SW480 (cell line): ENCODE measurements at places on chromosomes 16 and 17.

DNA sequence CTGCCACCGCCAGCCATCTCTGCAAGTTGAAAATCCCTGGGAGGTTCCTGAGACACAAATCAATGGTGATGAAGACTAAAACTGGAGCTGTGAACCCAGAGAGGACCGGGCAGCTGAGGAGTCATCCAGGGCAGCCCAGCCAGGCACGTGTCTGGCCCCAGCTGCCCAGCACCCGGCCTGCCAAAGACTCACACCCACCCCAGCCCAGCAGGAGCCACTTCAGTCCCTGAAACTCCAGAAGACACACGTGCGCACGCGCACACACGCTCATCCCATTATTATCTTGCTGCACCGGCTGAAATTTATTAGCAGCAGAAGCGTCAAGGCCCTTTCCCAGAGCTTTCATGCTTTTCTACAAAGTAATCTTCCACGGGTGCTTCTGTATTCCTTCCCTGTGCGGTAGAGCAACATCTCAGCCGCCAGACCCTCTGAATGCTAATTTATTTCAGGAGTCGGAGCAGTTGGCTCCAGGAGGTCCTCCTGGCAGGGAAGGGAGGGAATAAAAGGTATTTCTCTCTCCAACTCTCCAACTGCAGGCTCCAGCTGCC, 59.8 kb upstream of the RBFOX3 start:
- DNase-seq = no peak

GRCh38 chr16:49598383-49599170, 225.0 kb downstream of the C16orf78 start:
- no peak for DNase-seq

- peak; percentile 46 for DNase-seq
Observed at GRCh38 chr16:89864527-89864820, 8.9 kb upstream of the TCF25 start.

GRCh38 chr17:7466639-7467341, 12.6 kb downstream of the ZBTB4 start:
- no peak for DNase-seq

GRCh38 chr16:74627506-74628220, 20.7 kb upstream of the GLG1 start:
- no peak for DNase-seq

DNA sequence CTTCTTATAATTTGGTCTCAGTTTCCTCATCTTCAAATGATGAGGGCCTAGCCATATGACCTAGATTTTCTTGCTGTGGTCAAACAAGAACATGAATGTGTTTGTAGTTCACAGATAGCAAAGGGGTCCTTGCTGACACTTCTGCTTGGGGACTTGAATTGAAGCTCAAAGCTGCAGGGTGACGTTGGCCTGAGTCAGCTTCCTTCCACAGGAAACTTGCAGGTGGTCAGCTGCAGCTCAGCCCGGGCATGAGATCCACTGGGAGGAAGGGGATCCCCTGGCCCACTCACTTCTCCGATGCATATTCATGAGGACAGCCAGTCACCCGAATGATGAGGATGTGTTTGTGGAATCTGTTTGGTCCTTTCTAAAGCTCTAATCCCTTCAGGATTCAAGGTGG, 42.6 kb upstream of the AXIN2 start:
- DNase-seq = peak; percentile 73

DNA sequence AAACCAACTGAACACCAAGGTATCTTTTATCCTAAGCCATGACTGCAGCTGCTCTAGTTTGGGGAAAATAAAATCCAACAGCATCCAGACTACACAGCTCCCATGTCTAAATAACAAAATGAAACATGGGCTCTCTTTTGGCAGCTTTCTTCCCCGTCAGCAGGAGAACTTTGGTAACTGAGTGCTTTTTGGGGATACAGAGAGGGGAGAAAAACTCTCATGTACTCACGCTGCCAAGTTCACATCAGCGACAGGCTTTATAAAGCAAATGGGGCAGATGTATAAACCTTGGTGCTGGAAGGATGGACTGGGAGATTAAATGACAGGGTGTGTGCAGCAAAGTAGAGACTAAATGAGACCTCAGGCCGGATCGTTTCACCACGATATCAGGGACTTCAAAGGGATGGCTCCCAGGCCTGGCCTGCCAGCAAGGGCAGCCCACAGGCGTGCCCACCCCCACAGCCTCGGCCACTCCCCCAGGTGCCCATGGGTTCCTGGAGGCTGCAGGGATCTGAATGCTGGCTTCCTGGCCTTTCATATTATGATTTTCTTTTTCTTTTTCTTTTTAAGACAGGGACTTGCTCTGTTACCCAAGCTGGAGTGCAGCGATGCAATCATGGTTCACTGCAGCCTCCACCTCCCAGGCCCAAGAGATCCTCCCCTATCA, 174.6 kb downstream of the ZNF423 start:
- peak; percentile 44 for DNase-seq

- DNase-seq = peak; percentile 37
Observed at GRCh38 chr16:83899272-83899897, 470 bp downstream of the MLYCD start.

DNA sequence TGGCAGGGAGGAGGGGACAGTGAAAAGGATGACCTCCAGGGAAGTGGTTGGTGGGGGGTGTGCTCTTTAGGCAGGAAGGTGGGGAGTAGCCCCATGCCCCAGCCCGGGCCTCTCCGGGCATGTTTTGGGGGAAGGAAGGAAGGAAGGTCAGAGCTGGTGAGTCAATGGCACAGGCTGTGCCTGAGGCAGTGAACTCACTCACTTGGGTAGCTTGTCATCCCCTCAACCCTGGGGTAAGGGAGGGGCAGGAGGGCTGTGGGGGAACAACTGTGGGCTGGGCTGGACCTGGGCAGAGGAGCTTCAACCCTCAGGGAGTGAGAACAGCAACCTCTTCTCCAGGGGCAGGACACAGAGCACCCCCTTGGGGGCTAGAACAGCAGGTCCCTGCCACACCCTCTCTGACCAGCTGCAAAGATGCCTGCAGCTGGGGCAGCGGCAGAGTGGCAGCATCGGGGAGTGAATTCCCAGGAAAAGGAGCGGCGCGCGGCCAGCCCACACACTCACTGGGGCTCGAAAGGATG, 6.3 kb downstream of the CSF3 start:
- DNase-seq = no peak

- no peak for DNase-seq
Observed at GRCh38 chr16:12170103-12171040, 193.8 kb downstream of the SNX29 start.

DNA sequence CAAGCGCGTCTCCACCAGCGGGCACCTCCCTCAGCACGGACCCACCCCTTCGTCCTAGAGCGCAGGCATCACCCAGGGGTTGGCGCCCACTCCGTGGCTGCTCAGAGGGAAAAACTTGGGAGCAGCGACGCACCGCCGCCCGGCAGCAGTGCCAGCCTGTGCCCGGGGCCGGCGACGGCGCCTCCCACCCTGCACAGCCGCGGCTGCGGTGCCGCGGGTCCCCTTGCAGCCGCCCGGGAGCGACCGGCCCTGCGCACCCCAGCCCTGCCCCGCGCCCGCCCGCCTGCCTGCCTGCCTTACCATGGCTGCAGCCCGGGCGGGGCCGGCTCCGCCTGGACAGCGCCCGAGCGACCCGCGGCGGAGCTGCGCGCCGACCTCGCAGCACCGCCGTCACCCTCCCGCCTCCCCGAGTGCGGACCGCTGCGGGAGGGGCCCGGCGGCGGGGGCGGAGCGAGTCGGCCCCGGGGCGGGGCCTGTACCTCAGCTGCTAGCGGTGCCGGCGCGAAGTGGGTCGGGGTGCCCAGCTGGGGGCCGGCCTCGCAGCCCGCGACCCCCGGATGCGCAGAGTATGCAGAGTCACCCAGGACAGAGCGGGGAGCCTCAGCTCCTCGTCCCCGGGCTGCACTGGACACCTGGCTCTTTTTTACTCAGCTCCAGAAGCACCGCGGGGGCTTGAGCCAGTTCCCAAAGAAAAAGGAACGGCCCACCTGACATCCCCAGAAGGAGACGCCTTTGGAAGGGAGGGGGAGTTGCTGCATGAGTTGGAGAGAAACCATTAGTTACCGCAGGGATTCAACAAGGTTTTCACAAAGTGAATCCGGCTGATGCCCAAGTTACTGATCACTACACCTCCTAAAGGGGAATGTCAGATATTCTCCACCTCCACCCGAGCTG, 17.5 kb upstream of the MTMR4 start:
- DNase-seq = peak; percentile 33

GRCh38 chr16:25395528-25395927, 137.9 kb upstream of the ZKSCAN2 start:
- DNase-seq = no peak

- no peak for DNase-seq
Observed at GRCh38 chr17:45364531-45365390, 47.9 kb upstream of the MAP3K14 start.

- DNase-seq = no peak
Observed at GRCh38 chr17:30505868-30506417, 28.7 kb downstream of the GOSR1 start.

- DNase-seq = no peak
Observed at GRCh38 chr17:42386777-42387657, 1.2 kb downstream of the STAT3 start.

GRCh38 chr17:74464730-74465377, 1.6 kb upstream of the CD300A start:
- peak; percentile 65 for DNase-seq

DNA sequence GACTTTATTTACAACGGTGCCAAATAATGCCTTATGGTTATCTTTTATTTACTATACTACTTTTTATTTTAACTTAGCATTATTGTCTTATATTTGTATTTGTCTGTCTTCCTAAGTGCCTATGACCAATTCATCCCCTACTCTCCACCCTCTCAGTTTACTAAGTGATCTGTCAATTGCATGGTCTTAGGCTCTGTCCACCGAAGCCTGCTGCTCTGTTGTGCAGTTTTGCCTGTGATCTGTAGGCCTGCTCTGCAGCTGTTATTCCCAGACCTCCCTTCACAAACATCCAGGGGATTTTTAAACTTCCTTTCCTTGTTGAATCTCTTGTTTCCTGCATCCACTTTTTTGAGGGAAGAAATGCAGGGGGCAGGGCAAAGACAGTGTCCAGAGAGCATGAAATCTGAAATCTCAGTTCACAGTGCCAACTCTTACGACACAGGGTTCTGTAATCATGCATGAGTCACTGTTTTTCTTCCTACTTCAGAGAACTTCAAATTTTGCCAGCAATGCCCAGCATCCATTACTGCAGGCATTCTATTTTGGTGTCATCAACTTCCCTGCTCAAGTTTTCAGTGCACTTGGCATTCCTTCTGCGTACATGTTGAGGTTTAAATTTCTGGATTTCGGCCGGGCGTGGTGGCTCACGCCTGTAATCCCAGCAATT, 11.4 kb downstream of the SLFN5 start:
- peak; percentile 41 for DNase-seq

DNA sequence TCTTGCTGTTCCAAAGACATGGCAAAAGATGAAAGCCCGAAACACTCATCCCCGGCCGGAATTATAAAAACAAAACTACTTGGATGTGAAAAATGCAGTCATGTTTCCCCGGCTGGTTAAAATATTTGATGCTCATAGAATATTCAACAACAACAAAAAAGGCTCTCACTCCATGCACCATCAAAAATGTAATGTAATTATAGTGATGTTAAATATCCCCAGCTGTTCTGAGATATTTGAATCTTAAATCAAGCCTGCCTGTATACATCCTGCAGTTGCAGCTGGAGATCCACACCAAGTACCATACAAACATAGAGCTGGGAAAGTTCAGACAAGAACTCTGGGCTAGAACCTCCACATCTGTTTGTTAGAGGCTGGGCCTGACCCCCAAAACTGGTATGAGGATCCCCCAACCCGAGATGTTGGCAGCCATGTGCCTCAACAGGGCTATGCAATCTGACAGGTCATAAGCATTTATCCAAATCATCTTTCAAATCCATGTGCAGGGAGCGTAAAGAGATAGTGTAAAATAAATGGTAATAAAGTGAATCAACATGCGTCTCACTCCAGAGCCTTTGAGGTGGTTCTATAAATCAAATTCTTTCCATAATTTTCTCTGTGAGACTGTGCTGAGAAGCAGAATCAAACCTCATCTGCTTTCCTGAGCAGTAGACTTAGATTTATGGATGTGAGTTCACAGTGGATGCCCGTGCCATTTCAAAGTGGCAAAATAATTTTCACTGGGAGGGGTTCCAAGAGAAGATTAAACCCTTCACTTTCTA, 12.7 kb downstream of the ASIC2 start:
- DNase-seq = no peak

DNA sequence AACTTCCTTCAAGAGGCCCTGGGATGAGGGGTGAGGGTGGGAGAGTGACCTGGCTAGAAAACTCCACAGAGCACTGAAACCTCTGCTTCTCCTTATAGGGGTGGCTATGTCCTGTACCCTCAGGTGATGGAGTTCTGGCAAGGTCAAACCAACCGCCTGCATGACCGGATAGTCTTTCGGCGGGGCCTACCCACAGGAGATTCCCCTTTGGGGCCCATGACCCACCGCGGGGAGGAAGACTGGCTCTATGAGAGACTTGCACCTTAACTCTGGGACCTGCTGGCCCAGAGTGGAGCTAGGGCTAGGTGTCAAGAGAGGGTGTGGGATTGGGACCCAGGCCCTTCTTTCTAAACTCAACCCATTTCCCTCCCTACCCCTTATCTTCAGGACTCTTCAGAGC, 5.1 kb downstream of the PNPO start:
- no peak for DNase-seq
